ENCODE measurements at places on chromosomes 5 and 9.

- DNase-seq, result no peak
Observed at GRCh38 chr5:93240228-93240834, 340.7 kb downstream of the NR2F1-AS1 start.

DNA sequence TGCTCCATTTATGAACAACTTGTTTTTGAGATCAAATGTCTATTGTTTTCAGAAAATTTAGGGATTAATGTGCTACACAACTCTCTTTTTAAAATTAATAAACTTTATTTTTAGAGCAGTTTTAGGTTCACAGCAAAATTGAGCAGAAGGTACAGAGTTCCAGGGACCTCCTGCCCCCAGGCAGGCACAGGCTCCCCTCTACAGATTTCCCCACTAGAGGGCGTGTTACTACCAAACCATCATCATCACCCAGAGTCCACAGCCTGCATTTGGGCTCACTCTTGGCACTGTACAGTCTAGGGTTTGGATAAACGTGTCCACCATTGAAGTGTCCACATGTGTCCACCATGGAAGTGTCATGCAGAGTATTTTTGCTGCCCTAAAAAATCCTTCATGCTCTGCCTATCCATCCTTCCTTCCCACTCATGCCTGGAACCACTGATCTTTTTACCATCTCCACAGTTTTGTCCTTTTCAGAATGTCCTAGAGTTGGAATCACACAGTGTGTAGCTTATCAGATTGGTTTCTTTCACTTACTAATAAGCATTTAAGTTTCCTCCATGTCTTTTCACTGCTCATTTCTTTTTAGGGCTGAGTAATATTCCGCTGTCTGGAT lies 61.7 kb downstream of the MRPL36 start:
- peak; percentile 30 for DNase-seq

DNA sequence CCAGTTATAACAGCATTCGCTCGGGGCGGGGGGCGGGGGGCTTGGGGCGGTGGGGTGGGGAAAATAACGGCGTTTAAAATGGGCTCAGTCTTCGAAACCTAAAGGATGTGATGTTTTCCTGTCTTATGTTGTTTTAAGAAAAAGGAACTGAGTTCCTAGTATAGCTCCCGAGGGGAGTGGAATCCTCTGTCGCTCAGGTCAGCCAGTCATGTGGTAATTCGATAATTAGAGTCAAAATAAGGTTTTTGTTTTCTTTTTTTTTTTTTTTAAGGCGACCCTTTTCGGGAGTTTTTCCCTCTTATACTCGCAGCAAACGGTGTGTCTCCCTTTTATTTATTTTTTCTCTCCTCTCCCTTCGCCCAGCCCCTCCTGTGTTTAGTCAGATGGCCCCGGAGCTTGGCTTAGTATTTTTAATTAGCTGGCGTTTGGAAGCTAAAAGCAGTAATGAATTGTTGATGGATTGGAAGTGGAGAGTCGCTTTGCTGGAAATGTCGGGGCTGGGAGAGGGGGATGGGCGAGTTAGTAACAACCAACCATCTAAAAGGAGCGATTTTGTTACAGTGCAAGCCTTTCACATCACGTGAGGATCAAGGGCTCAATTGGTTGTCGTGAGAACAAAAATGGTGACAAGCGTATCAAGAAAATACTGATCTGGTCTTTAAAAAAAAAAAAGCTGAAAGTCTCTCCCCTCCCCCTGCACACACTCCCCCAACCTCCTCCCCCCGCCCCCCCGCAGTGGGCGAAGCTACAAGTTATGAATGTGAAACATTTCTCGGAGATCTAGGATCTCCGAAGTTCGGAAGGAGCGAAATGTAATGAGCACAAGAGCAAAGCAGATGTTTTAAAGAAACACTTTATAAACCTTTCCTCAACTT lies 714 bp upstream of the ZNF608 start:
- DNase-seq, result no peak

- no peak for DNase-seq
Observed at GRCh38 chr5:139605887-139606286, 42.3 kb upstream of the CXXC5 start.

GRCh38 chr5:32315221-32316014 lies 2.7 kb upstream of the MTMR12 start:
- no peak for DNase-seq

DNA sequence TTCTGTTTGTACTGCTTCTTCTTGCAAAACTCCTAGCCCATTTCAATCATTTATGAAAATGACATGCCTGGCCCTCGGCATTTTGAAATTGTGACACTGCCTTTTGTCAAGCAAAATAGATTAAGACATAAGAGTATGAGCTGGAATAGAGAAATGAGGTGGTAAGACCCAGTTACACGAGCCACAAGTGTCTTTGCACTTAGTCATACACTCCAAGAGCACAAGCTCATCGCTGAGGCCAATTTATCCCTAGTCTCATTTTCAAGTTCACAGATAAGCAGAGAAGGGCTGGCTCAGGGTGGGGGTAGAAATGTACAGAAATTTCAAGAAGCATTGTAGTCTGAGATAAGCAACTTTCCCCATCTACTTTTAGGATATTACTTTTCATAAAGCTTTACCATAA lies 40.6 kb upstream of the MAP1B start:
- DNase-seq, result no peak

GRCh38 chr9:116985596-116985995 lies 298.5 kb downstream of the TRIM32 start:
- DNase-seq, result no peak

All from effector CD4-positive, alpha-beta T cell (primary cell).